ENCODE measurements at places on chromosomes 7 and 10.

GRCh38 chr10:51886438-51887068, 187.2 kb upstream of the CSTF2T start:
- DNase-seq, result no peak

- no peak for DNase-seq
These were observed 148.7 kb downstream of the C1GALT1 start for GRCh38 chr7:7330997-7331396.

GRCh38 chr10:104080762-104081161, 4.9 kb downstream of the COL17A1 start:
- no peak for DNase-seq

- DNase-seq, result no peak
These were observed 9.9 kb downstream of the EPDR1 start for GRCh38 chr7:37930226-37930948.

DNA sequence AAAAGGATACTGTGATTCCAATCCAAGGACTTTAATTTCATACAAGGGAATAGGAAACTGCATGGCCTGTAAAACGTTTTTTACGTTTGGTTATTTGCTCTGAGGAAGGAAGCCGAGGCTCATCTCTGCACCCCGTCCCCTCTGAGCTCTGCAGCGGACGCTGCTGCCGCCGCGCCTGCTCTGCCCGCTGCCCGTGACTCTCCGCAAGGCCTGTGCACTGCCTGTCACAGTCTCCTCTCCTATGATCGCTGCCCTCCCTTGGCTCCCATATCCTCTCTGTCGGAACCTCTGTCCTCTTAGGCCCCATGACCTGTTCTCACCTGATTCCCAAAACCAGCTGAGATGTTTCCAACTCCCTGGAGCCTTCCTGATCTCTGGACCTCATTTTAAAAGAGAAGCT, 320.3 kb upstream of the ZNF32 start:
- DNase-seq, result no peak

- no peak for DNase-seq
These were observed at the start of gene PYROXD2 for GRCh38 chr10:98414932-98415730. TSS of gene PYROXD2 (minus strand) at chr10:98415182. CDS start at chr10:98415135, 47 bp downstream.

GRCh38 chr7:4919969-4920766, 36.7 kb upstream of the RADIL start:
- DNase-seq, result no peak

DNA sequence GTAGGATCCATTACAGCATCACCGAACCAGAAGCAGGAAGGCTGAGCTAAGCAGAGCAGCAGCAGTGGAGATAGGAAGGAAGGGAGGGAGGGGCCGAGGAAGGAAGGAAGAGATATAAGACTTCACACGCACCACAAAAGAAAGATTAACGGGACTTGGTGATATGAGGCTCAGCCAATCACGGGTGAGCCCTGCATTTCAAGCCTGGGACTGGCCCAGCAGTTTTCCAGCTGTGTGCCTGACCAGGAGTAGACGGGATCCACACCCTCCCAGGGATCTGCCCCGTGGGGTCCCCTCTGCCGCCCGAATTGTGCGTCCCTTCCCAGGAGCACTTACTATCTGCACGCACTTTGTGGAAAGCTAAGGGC, 16.2 kb downstream of the ATG9B start:
- no peak for DNase-seq

GRCh38 chr7:16914771-16915170, 33.0 kb upstream of the AGR3 start:
- DNase-seq, result no peak

- no peak for DNase-seq
These were observed 62.0 kb upstream of the NAMPT start for GRCh38 chr7:106346678-106347217.

DNA sequence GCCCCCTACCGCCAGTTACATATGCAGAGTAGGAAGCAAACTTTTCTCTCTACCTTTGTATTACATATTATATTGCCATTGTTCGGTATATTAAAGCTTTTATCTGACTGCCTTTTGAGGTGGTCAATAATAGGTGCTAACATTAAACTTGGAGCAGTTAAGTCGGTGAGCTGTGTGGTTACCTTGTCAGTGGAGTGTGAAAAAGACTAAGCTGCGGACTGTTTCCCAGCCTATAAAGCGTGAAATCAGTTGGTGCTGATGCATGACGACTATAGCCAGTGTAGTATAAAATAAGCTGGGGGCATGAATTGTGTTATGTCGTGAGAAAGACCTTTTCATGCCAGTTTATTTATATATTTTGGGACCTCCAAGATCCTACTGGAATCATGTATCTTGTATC, 33.7 kb downstream of the R3HCC1L start:
- DNase-seq, result no peak

GRCh38 chr10:113965683-113966082, 78.0 kb upstream of the ADRB1 start:
- no peak for DNase-seq

- DNase-seq, result no peak
These were observed 64.3 kb upstream of the AGK start for GRCh38 chr7:141486959-141487358.

GRCh38 chr10:77841711-77842375, 84.7 kb downstream of the DLG5 start:
- no peak for DNase-seq

DNA sequence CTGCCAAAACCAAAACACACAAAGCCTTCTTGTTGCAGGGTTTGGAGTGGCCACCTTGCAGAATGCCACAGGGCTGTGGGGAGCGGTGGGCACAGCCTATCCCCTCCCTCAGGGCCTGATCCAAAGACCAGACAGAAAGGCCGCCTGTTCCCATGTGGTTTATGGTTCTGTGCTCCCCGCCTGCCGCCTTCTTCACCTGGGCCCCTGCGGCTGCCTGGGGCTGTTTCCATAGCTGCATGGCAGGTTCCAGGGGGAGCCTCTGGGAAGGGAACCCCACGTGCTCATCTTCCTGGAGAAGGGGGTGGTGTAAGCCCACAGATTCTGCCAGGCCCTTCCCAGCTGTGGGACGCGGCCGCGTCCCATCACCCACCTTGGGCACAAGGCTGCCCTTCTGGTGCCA, 70.7 kb upstream of the EZH2 start:
- DNase-seq, result no peak

DNA sequence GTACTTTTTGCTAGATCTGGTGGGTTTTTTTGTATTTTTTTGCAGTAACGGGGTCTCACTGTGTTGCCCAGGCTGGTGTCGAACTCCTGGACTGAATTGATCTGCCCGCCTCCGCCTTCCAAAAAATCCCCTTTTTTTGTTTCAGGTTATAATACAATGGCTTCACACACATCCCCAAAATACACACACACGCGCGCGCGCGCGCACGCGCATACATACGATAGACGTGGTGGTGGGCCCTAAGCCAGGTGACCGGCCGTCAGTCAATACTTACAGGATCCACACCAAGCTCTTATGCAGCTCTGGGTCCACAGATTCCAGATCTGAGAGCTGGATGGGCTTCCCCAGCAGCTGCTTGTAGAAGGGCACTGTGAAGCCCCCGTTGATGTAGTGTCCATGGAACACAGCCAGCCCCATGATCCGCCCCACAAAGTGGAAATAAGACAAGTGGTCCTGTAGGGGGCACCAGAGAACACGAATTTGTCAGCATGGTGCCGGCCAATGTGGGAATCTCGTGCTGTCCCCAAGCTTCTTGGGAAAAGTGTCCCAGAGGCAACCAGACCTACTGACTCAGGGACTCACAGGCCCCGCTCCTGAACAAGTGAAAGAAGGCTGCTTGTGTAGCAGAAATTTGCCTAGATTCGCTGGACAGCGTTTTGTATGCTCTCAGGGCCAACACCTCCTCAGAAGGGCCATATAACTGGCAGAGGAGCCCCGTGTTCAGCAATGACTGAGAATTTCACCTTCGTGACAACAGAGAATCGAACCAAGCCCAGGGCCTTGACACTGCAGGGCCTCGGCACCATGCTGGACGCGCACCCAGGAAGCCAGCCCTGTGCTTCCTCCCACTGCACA, 103.6 kb downstream of the SMURF1 start:
- DNase-seq, result peak; percentile 9

- no peak for DNase-seq
These were observed 27.6 kb upstream of the LAMB1 start for GRCh38 chr7:108030516-108030915.

DNA sequence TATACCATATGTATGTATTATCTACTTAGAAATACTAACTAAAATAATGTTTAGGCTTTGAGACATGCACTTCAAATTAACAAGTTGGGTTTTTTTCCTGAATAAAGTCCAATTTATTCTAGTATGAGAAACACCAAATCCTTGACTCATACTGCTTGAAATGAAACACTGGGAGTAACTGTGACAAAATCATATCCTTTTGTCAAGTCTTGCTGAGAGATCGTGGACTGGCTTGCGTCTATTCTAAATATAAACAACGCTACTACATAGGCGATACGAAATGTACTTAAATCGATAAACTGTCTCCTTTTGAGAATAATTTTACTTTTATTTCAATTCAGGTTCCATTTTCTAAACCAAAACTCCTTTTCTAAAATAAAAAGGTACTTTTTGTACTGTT, 16.3 kb downstream of the SMURF1 start:
- no peak for DNase-seq

DNA sequence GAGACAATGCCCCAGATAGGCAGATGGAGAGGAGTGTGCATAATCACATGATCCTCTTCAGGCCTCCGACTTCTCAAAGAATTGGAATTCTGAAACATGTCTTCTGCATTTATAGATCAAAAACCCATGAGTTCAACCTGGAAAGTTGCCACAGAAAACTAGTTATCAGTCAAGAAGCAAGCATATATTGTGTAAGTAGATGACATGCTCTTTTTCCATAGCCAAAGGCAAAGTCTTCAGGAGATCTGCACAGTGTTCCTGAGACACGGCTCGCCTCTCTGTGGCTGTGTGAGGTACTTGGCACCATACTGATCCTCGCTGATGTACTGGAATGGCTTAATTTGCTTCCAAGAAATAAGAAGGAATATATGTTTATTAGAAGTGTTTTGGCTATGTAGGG, 213.5 kb upstream of the MKI67 start:
- DNase-seq, result no peak

GRCh38 chr7:126792521-126792920, 460.2 kb downstream of the GRM8 start:
- DNase-seq, result no peak

GRCh38 chr7:122748195-122748594, 45.5 kb upstream of the RNF148 start:
- no peak for DNase-seq

- no peak for DNase-seq
These were observed 162.7 kb downstream of the PRKAG2 start for GRCh38 chr7:151714201-151714600.

DNA sequence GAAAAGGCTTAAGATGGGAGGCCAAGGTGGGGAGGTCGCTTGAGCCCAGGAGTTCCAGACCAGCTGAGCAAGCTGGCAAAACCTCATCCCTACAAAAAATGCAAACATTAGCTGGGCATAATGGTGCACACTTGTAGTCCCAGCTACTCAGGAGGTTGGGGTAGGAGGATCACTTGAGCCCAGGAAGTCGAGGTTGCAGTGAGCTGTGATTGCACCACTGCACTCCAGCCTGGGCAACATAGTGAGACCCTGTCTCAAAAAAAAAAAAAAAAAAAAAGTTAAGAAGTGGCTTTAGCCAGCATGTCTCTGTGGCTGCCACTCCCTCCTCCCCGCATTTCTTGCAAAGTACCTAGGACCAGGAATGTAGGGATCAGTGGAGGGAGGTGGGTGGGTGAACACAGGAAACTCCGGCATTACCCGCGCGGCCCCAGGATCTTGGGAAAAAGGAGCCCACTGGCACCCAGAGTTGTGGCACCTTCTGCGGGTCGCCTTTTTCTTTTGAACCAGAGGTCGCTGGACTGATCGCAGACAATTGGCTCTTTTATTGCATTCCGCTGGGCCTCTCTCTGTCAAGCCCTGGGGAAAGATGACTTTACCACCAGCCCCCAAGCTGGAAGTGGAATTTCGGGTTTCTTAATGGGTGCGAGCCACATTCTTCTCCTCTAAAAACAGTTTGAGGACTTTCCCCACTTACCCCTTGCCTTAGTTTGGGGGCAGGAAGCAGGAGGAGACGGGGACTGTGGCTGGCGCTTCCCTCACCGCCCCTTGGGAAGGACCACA, 3.5 kb downstream of the VGF start:
- DNase-seq, result no peak

DNA sequence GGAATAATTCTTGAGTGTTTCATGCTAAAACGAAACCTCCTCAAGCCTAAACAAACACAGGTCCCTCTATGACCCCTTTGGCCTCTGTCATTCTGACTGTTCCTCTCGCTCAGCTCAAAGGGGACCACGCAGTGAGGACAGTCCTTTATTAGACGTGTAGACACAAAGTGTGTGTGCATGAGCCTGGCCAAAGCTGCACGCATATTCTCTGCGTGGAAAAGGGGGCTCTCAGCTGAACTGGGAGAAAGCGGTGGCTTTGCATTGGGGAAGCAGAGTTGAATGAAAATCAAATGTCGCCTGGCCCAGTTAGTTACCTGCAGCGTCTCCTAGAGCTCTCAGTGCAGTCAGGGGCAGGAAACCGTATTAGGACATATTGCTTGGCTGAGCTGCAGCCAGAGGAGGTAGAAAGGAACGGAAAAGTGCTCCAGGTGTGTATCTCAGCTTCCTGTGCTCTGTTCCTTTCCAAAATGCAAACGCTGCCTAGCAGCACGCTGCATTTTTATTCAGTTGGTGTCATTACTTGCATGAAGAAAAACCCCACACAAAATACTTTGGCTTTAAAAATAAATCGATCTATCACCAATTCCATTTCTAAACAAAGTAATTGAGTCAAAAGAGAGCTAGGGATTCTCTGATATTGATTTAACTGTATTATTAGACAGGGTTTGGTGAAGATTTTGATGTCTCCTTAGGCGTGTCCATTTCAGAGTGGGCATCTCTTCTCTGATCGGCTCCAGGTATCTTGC, 4.9 kb downstream of the GATA3 start:
- DNase-seq, result no peak

DNA sequence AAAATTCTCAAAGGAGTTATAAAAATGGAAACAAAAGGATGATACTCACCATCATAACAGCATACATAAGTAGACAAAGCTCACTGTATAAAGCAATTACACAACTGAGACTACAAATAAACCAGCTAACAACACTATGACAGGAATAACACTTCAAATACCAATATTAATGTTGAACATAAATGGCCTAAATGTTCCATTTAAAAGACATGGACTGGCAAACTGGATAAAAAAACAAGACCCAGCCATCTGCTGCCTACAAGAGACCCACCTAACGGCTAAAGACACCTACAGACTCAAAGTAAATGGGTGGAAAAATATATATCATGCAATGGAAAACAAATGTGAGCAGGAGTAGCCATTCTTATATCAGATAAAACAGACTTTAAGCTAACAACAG, 69.2 kb upstream of the DDC start:
- DNase-seq, result no peak

DNA sequence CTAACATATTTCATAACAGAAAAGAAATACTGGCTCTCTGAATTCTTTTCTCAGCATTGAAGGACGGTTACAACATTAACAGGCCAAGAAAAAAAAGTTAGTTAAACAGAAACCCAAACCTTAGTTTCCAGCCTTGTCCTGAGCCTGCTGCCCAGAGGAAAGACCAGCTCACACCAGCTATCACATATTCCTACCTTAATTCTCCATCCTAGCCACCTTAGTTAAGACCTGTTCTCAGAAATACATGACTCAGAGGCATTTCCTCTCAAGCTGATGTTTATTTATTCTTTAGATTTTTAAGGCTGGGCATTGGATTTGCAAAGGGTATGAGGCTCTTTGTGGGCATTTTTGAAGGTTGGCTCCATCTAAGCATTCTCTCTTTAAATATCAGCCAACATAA, 34.3 kb upstream of the ADAM12 start:
- DNase-seq, result no peak
